ENCODE measurements at places on chromosomes 2 and 18.

DNA sequence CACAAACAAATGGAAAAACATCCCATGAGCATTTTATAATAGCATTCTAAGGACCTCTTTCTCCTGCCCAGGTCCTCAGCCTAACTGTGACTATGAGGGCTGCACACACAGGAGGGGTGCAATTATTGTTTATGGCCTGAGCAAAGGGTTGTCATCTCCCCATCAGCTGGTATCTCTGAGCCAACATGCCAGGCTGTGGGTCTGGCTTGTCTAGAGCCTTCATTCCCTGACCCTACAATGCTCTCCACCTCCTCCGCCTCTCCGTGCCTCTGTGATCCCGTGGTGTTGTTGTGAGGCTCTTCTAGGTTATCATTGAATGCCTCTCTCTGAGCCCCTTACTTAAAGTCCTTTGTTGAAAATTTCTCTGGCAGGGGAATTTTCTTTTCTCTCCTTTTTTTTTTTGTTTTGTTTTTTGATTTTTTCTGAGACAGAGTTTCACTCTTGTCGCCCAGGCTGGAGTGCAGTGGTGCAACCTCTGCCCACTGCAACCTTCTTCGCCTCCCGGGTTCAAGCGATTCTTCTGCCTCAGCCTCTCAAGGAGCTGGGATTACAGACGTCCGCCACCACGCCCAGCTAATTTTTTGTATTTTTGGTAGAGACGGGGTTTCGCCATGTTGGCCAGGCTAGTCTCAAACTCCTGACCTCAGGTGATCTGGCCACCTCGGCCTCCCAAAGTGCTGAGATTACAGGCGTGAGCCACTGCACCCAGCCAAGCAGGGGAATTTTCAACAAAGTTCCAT lies 126.4 kb downstream of the SMAD7 start:
- no peak for DNase-seq

- no peak for DNase-seq
Measured at GRCh38 chr18:11902522-11903292, 5.4 kb downstream of the MPPE1 start.

DNA sequence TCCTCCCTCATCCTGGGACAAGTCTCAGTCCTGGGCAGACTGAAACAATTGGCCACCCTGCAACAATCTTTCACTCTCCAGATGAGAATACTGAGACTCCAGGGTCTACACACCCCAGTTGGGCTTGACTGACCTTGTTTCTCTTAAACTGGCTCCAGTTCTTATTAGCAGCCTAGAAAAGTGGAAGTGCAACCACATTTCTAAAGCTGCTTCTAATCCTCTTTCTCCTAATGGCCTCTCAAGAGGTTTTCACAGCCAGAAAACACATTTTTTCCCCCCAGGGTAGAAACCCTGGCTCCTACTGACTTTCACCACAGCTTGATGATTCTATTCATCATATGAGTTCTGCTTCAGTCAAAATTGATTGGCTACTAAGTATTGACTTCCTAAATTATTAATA lies 45.8 kb downstream of the SLC4A5 start:
- no peak for DNase-seq

- no peak for DNase-seq
Measured at GRCh38 chr18:26317398-26317797, 91.2 kb downstream of the TAF4B start.

GRCh38 chr2:18413676-18414396 lies 146.6 kb downstream of the RDH14 start:
- no peak for DNase-seq

- DNase-seq, result no peak
Measured at GRCh38 chr2:68714866-68715265, 19.7 kb upstream of the ARHGAP25 start.

- DNase-seq, result no peak
Measured at GRCh38 chr2:191270306-191271161, 25.3 kb downstream of the MYO1B start.

DNA sequence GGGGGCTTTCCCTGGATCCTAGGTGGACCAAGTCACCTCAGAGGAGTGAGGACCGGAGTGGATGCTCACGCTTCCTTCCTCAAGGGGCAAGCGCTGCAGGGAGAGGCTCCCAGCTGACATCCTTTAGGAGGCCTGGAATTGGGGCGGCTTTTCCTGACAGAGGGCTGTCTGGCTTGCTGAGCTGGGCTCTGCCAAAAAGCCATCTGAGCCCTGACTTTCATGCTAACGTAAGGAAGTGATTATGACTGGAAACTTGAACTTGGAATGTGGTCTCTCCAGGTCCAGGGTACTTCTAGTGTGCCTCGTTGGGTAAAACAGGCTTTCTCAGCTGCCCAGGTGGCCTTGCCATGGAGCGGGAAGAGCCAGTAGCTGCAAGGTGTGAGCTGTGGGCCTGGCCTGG lies 268.3 kb upstream of the SPRED2 start:
- DNase-seq, result no peak
